NCI-H460 (cell line): ENCODE measurements at places on chromosomes 11 and 22. TPM values are rescaled to one million over a fixed set of nuclear protein-coding genes. Genes with fewer than 3 reads are reported as not detected.

GRCh38 chr11:86314636-86315035, 12.6 kb downstream of the HIKESHI start:
- no peak for DNase-seq

DNA sequence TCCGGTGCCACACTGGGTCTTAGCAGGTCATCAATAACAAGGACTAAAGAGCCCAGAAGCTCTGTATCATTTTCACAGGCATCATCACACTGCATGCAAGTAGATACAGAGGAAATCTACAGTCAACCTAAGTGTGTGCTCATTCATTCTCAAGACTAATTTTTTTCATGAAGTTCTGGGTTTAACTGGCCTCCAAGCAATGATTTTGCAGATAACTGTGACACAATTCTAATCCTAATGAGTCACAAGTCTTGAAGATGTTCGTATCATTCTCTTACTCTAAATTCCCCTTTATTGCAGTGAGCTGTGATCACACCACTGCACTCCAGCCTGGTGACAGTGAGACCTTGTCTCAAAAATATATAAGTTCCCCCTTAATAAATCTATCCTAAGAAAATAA, 2.5 kb downstream of the OR52W1 start:
- no peak for DNase-seq

Gene SLC37A2
- total RNA-seq, result 0.17 and 0.40 TPM in 2 replicates

- no peak for DNase-seq
Observed at GRCh38 chr11:78659326-78660270, 84.9 kb upstream of the NARS2 start.

Gene KRTAP5-1
- total RNA-seq, result not detected in 2 replicates

DNA sequence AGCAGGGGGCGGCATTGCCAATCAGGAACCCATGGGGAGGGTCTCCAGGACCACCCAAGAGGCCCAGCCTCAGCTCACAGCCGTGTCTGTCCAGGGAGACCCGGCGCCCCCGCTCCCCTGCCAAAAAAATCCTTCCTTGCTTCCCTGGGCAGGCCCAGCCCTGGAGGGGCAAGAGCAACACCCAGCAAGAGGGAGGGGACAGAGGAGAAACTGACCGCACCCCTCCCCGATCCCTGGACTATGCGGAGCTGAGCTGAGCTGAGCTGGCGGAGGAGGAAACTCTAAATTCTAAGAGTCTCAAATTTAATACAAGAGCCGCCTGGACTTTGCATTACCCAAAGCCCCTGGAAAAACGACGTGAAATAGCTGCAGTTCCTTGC, 52.0 kb upstream of the SHISAL1 start:
- no peak for DNase-seq

- peak; percentile 9 for DNase-seq
Observed at GRCh38 chr11:94880216-94880615, 93.1 kb downstream of the CWC15 start.

Gene PRR14L
- 13.5 and 16.3 TPM in 2 replicates for total RNA-seq

GRCh38 chr22:48318173-48318572, 1509.5 kb downstream of the BRD1 start:
- DNase-seq, result no peak

DNA sequence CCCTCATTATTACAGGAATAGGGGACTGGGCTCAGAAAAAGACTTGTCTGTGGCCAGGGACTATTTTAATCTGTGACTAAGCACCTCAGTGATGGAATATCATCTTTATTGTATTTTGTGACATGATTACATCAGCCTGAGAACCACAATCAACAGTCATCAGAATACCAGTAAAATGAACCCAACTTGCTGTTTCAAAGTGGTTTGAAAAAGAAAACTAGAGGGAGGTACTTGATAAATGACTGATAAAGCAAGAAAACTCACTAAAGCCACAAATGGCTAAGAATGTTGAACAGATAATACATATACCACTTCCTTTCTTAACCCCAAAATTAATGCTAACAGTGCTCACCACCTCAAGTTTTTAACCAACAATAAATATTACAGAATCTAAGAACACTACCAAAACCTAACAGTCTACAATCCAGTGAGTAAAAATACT, 155.7 kb downstream of the ATG16L2 start:
- no peak for DNase-seq

Gene TSGA10IP
- not detected in 2 replicates for total RNA-seq
